ENCODE measurements at places on chromosomes 2 and 18. TPM values are rescaled to one million over a fixed set of nuclear protein-coding genes. Genes with fewer than 3 reads are reported as not detected.

KIF1A gene
- total RNA-seq: 0.14 TPM

DLGAP1 gene
- not detected for total RNA-seq

MARCHF4 gene
- 10.8 TPM for total RNA-seq

CCDC68 gene
- 5.0 TPM for total RNA-seq

LIMS1 gene
- total RNA-seq: 123 TPM

GRB14 gene
- total RNA-seq: 0.30 TPM

HAT1 gene
- 28.8 TPM for total RNA-seq

C2orf15 gene
- 0.18 TPM for total RNA-seq

POTEF gene
- not detected for total RNA-seq

REG1B gene
- total RNA-seq: not detected

SP5 gene
- total RNA-seq: not detected

DPYSL5 gene
- total RNA-seq: not detected

CAPG gene
- 49.6 TPM for total RNA-seq

SERTAD2 gene
- 20.7 TPM for total RNA-seq

Data from smooth muscle cell of the umbilical artery (primary cell).